ENCODE measurements at places on chromosomes 13 and 19. TPM values are rescaled to one million over a fixed set of nuclear protein-coding genes. Genes with fewer than 3 reads are reported as not detected.

DNA sequence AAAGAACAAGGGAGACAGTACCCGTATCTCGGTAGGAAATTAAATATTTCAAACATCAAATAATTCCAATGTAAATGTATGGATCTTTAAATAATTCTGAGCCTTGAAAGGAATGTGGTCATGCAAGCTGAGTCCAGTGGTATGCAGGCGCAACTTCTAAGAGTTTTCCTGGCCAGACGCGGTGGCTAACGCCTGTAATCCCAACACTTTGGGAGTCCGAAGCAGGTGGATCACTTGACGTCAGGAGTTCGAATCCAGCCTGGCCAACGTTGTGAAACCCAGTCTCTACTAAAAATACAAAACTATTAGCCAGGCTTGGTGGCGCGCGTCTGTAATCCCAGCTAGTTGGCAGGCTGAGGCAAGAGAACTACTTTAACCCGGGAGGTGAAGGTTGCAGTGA, 1.1 kb upstream of the ZNF845 start:
- H3K27me3 ChIP-seq, result no peaks in the 10 kb centered on the region
- H3K36me3 ChIP-seq, result no peaks in the 10 kb centered on the region
- peak overlapping the region; percentile 33 for H3K4me3 ChIP-seq
- peaks cover 5% of the 10 kb centered on the region for H3K4me1 ChIP-seq
- no peak for DNase-seq

GRCh38 chr19:19613506-19613905, 5.0 kb downstream of the PBX4 start:
- H3K27me3 ChIP-seq, result no peaks in the 10 kb centered on the region
- DNase-seq, result no peak
- H3K4me3 ChIP-seq, result no peak overlapping the region
- H3K4me1 ChIP-seq, result peaks cover 16% of the 10 kb centered on the region
- H3K36me3 ChIP-seq, result no peaks in the 10 kb centered on the region
- H3K27ac ChIP-seq, result no peak overlapping the region

DNA sequence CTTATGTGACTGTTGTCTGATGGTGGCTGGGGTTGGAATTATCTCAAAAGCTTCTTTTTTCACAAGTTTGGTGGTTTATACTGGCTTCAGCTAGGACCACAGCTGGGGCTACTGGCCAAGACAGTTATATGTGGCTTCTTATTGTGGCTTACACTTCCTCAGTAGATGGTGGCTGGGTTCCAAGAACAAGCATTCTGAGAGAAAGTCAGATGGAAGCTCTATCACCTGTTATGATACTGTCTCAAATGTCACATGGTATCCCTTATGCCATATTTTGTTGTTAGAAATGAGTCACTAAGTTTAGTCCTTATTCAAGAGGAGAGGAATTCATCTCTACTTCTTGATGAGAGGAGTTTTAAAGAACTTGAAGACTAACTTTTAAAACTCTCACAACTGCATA, 41.6 kb downstream of the NDFIP2 start:
- H3K27me3 ChIP-seq, result no peaks in the 10 kb centered on the region
- no peaks in the 10 kb centered on the region for H3K4me1 ChIP-seq
- DNase-seq, result no peak
- H3K36me3 ChIP-seq, result peaks cover 15% of the 10 kb centered on the region

DNA sequence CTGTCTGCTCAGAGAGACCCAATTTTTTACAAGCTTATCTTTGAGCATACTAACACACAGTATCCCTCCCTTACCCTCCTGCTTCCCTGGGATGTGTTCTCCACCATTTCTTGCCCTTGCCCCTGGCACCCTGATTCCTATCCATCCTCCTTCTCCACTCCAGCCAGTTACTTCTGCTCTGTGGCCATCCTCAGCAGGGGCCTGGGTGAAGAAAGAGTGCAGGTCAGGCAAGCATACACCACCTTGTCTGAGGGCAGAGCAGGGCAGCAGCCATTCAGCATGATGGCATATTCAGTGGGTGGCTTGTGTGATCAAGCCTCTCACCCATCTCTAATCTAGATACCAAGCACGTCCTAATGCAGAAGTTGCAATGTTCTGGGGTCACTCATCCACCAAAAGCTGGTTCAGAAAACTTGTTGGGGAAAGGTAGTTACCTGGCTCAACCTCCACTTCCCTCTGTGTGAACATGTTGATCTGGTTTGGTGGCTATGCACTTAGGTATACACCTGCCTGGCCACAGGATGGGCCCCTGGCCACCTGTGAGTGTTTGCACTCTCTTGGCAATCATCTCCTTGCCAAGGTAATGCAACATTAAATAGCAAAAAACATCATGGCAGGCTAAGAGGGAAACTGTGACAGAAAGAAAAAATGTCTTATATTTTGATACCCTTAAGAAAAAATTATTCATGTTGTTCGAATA, 900.3 kb upstream of the MIR17HG start:
- H3K36me3 ChIP-seq, result no peaks in the 10 kb centered on the region
- no peaks in the 10 kb centered on the region for H3K4me1 ChIP-seq
- H3K4me3 ChIP-seq, result no peak overlapping the region
- no peak overlapping the region for H3K27ac ChIP-seq
- no peak for DNase-seq
- H3K27me3 ChIP-seq, result no peaks in the 10 kb centered on the region

DNA sequence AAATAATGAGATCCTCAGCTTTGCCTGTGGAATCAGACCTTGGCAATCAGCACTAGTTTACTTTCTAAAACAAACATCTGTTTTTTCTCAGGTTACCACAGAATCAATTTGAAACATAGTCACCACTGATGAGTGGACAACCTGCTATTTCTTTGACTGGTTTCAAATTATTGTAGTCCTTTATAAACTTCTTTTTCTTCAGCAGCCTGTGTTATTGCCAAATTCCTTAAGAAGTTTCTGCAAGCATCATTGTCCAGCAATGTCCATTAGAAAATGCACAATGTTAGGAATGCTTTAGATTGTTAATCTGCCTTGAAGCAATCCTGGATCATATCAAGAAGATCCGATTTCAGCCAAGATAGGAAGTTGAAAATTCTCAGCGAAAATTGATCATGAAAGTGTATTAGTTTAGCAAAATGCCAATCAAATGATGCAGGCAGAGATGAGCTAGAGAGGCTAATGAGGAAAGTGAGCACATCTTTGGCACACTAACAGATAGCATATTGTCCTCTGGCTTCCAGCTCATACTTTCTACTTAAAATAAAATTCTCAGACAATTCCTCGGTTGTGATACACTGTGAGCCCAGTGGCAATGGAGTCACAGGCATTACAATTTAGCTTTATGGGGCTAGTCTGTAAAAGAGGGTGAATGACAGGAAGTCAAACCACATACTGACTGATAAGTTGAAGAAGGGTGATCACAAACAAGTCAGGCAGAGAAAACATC, 270.6 kb downstream of the SLITRK6 start:
- no peak overlapping the region for H3K4me3 ChIP-seq
- no peak for DNase-seq

DNA sequence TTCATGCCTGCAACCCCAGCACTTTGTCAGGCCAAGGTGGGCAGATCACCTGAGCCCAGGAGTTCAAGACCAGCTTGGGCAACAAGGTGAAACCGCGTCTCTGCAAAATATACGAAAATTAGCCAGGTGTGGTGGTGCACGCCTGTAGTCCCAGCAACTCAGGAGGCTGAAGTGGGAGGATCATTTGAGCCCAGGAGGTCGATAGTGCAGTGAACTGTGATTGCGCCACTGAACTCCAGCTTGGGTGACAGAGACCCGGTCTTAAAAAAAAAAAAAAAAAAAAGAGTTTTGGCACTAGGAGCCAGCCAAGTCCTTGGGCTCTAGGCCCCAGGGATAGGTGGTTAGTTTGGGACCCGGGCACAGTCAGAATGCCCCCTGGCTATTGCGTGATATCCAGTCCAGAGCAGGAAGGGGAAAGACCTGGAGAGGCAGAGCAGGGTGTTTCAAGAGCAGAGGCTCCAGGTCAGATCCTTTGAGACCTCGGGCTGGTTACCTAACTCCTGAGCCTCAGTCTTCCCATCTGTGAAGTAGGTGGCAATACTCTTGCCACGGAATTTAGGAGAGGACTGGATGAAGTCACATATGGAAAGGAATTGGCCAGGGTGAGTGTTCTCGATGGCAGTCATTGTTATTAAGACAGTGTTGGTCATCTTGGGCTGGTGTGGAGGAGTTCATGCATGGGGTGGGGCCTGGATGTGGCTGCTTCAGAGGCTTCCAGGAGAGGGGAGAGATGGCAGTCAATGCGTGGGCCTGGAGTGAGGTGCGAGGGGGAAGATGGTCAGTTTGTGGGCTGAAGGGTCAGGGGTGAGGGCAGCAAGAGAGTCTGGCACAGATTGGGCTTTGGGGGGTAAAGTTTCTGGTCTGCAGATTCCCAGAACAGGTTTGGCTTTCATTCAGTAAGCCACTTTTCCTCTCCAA, 2.8 kb downstream of the PPP1R37 start:
- no peaks in the 10 kb centered on the region for H3K27me3 ChIP-seq
- no peak overlapping the region for H3K4me3 ChIP-seq
- H3K36me3 ChIP-seq, result no peaks in the 10 kb centered on the region
- H3K27ac ChIP-seq, result no peak overlapping the region
- DNase-seq, result no peak
- H3K4me1 ChIP-seq, result peaks cover 39% of the 10 kb centered on the region

DNA sequence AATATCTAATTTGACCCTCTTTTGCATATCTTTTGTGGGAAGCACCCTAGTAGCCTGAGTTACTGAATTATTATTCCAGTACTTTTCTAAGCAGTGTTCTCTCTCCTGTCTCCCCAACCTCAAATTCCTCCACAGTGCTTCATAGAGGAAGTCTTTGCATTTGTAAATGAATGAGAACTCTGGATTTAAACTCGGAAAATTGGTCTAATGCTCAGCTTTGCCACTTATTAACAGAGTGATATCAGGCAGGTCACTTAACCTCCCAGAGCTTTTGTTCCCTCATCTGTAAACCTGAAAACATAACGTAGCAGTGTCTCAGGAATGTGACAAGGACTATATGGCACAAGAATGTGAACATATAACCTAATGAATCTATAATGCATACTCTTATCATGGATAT, 26.2 kb downstream of the FREM2 start:
- H3K4me1 ChIP-seq, result no peaks in the 10 kb centered on the region
- no peak overlapping the region for H3K27ac ChIP-seq
- H3K4me3 ChIP-seq, result no peak overlapping the region
- DNase-seq, result no peak
- H3K27me3 ChIP-seq, result no peaks in the 10 kb centered on the region

Gene MATK
- 32.6 TPM for total RNA-seq

Gene CYP2F1
- total RNA-seq, result 1.1 TPM

Gene S1PR2
- total RNA-seq, result 5.2 TPM

All from naive thymus-derived CD4-positive, alpha-beta T cell (primary cell).